ENCODE measurements at places on chromosomes 1 and 21.

DNA sequence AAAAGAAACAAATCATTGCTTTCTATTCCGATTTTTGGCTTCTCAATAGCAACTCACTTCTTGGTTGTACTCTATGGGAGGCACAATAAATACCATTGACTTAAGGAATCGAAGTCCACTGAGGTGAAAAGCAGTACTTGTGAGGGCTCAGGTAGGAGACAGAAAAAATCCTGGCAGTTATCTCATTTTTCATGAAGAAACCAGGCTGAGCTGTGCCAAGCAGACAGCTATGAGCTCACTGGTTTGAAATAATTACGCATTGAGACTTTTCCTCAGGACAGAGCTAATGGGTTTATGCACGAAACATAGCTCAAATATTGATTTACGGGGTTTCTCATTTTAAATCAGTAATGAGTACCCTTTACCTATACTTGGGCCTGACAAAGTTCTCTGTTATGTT lies 18.5 kb downstream of the COLGALT2 start:
- DNase-seq, result no peak

DNA sequence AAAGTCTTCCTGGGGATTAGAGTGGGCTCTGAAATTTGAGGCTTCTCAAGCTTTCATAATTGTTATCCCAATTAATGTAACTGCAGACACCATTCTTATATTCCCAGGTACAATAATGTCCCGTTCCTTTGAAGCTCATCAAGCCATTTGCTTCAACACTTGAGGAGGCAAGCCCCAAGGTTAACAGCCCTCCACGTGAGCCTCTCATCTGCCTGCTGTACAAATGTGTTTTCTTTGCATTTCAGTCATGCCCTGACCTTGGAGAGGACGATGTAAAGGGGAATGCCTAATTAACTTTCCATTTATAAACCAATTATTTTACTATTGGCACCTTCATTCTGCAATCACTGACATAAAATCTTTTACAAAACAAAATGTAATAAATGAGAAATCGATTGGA lies 106.3 kb downstream of the SETD4 start:
- no peak for DNase-seq

GRCh38 chr1:32272557-32273390 lies 19.1 kb upstream of the HDAC1 start:
- DNase-seq, result no peak

DNA sequence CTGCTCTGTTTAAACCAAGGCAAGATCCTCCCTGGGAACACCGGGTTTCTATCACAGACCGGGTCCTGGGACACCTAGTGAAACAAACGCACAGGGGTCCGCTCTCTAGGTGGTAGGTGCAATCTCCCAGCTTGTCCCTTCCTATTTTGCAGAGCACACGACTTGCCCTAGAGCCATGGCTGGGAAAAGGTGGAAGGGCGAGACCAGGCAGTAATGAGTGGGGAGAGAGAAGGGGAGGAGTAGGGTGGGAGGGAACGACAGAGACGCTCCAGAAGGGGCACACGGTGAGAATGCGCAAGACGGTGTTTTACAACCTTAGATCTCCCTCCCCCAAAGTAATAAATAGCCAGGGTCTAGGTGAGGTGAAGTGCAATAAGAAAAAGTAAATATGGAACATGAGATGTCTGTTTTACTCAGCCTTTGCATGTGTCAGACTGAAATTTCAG lies 9.3 kb upstream of the ARHGAP29 start:
- no peak for DNase-seq

- DNase-seq, result no peak
Observed at GRCh38 chr21:26505211-26505610, 67.9 kb downstream of the CYYR1 start.

DNA sequence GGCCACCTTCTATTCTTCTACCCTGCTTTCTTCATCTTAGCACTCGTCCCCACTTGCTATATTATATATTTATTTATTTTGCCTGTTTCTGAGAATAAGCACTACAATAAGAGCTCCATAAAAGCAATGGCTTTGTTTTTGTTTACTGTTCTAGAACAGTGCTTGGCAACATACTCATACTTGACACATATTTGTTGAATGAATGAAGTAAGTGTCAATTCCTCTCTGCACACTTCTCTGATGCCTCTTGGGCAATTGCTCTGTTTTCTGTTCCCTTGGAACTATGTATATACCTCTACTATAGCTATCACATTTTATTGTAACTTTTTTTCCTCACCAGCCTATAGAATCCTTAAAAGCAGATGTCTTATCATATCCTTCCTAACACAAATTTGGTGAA lies 7.5 kb upstream of the SLC19A2 start:
- DNase-seq, result no peak

- peak; percentile 53 for DNase-seq
Observed at GRCh38 chr1:12621346-12622335, 3.6 kb upstream of the DHRS3 start.

GRCh38 chr21:45330851-45331261 lies 43.2 kb upstream of the POFUT2 start:
- no peak for DNase-seq
